Prostate gland (tissue), 2 donors: ENCODE measurements at places on chromosomes 12 and 14. TPM values are rescaled to one million over a fixed set of nuclear protein-coding genes. Genes with fewer than 3 reads are reported as not detected.

Gene TMEM120B
- total RNA-seq, result 9.5 TPM

Gene DHH
- 0.18 TPM for total RNA-seq

Gene RNASE8
- total RNA-seq, result not detected

Gene RFX4
- total RNA-seq, result 10.6 TPM

Gene VASH1
- 19.8 TPM for total RNA-seq

Gene SPATS2
- total RNA-seq, result 34.2 TPM

Gene TECPR2
- 12.9 TPM for total RNA-seq

Gene TPPP2
- 9.4 TPM for total RNA-seq
